ENCODE measurements at places on chromosomes 16 and 17. TPM values are rescaled to one million over a fixed set of nuclear protein-coding genes. Genes with fewer than 3 reads are reported as not detected.

GRCh38 chr17:62611292-62611691 is 16.2 kb upstream of the MRC2 start:
- no peak for DNase-seq

GRCh38 chr16:67939507-67940445 is 3.1 kb upstream of the PSMB10 start:
- no peak for DNase-seq

DNA sequence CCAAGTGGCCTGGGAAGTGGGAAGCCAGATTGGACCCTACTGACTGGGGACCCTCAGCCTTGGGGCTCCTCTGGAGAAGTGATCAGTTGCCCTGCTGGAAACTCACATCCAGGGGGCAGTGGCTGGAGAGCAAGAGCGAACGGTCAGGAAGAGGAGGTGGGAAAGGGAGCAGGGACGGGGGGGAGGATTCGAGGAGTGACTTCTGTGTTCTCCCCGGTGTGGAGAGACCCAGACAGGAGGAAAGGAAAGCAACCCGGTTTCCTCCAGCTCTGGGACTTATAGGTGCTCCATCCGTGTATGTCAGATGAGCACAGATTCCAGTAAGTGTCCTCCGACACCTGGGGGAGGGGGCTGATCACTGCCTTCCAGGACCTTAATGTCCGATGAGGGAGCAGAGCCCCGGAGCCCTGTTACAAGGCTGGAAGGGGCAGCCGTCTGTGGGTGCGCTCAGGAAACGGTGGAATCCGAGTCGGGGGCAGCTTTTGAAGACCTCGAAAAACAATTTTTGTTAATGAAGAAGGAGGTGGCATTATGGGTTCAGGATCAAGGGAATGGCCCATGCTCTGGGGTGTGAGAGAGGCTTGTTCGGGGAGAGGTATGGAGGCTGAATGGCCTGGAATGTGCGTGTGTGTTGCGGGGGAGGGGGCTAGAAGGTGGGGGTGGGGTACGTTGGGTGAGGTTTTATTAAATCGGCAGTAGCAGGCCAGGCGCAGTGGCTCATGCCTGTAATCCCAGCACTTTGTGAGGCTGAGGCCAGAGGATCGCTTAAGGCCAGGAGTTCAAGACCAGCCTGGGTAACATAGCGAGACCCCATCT is 34.8 kb upstream of the NDRG4 start:
- DNase-seq = no peak

DNA sequence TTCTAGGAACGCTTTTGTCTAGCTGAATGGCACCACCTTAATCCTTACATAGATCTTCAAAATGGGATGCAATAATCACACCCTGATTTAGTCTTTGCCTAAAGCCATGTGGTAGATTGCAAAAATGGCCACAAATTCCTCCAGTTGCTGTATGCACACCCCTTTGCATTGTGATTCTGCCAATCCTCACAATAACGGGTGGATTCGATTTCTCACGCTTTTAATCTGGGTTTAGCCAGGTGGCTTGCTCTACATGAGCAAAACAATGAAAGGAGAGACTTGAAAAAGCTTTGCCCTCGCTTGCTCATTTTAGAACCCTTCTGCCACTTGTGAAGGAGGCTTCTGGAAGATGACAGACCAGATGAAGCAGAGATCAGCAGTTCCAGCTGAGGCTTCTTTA is 50.3 kb upstream of the B4GALNT2 start:
- DNase-seq = no peak

DNA sequence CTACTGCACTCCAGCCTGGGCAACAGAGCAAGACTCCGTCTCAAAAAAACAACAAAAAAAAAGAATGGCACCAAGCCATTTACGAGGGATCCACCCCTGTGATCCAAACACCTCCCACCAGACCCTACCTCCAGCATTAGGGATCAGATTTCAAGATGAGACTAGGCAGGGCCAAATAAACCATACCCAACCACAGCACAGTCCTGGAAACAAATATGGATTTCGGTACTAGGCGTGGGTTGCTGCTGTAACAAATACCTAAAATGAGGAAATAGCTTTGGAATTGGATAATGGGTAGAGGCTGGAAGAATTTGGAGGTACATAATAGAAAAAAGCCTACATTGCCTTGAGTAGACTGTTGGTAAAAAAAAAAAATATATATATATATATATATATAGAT is 49.1 kb downstream of the MMP15 start:
- no peak for DNase-seq

- DNase-seq = no peak
These were observed 28.9 kb downstream of the KSR1 start for GRCh38 chr17:27485125-27485524.

GRCh38 chr17:8785547-8786413 is 13.4 kb downstream of the MFSD6L start:
- peak; percentile 81 for DNase-seq

GRCh38 chr16:47459603-47460002 is 1.3 kb downstream of the ITFG1 start:
- no peak for DNase-seq

- no peak for DNase-seq
These were observed 2.9 kb downstream of the GLP2R start for GRCh38 chr17:9828296-9829295.

DNA sequence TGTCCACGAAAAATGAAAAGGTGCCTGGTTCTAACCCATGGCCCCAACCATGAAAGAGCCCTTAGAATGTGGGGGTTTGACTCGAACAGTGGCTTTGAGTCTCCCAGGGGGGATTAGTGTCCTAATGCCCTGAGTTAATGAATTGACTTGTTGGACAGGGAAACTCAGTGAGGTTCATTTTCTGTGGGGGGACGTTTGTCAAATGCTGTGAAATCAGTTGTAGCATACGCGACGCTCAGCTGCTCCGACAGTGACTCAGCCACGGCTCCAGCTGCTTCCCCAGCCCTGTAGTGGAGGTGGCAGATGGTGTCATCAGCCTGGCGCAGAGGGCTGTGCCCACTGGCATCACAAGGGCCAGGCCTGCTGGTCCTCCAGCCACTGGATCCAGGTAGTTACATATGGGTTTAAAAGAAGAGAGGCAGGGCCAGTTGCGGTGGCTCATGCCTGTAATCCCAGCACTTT is 3.9 kb upstream of the TMEM235 start:
- no peak for DNase-seq

- no peak for DNase-seq
These were observed 11.1 kb upstream of the ATP2C2 start for GRCh38 chr16:84357191-84357651.

The PYDC1 gene
- not detected for total RNA-seq
